ENCODE measurements at places on chromosomes 3 and 15.

- no peak for DNase-seq
These were observed 54.9 kb downstream of the CYP11A1 start for GRCh38 chr15:74312445-74313007.

DNA sequence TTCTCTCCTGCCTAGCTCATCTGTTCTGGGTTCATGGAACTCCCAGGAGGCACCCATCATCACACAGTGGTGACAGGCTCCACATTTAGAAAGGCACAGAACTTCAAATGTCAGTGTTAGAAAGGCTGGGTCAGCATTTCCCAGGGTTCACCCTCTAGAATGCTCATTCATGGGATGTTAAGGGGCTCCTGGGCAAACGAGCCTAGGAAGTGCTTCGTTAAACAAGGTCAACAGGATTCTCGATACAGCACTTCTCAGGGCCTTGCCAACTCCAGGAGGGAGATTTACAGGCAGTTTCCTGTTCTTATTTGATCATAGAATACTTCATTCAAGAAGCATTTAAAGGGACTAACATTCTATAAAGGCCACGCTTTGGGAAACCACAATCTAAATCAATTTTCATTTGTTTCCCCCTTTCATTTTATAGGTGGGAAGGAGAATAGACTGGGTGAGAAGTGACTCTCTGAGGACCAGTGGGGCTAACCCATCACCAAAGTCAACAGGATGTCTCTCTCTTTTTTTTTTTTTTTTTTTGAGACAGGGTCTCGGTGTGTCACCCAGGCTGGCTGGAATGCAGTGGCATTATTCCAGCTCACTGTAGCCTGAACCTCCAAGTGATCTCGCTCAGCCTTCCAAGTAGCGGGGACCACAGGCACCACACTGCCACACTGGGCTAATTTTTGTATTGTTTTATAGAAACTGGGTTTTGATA, 14.3 kb downstream of the IGDCC4 start:
- DNase-seq, result no peak

DNA sequence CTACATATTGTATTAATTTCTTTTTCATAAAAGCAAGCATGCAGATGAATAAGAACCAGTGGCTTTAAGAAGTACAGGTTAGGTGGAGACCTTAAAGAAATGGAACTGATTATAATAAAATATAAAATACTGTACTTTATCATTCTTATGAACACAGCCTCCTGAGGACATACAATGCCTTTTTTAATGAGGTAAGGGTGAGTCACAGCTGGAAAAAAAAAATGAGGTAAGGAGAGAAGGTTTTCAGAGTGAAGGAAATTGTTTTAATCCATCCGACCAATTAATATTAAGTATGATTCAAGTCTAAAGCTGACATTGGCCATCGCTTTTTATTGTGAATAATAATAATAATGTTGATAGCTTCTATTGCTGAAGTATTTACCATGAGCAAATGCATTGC, 170.3 kb upstream of the SOX2 start:
- no peak for DNase-seq

- peak; percentile 76 for DNase-seq
These were observed 2.3 kb downstream of the SETD5 start for GRCh38 chr3:9399746-9400145.

DNA sequence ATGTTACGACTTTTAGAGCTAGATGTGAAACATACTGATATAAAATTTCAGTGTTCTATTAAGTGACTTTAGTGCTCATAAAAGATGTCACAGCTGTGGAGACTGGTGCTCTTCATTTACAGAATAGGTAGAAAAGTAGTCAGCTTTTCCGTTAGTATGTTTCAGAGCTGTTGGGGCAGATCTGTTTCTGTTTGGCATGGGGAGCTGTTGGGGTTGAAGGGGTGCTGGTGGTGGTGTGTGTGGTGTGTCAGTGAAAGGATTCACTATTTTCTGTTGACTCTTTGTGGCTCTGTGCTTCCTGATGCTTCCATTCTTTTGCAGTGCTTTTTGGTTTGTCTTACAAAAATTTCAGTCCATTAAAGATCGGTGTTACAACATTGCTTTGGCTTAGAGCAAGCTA, 3.2 kb downstream of the UBE2E2 start:
- DNase-seq, result no peak

DNA sequence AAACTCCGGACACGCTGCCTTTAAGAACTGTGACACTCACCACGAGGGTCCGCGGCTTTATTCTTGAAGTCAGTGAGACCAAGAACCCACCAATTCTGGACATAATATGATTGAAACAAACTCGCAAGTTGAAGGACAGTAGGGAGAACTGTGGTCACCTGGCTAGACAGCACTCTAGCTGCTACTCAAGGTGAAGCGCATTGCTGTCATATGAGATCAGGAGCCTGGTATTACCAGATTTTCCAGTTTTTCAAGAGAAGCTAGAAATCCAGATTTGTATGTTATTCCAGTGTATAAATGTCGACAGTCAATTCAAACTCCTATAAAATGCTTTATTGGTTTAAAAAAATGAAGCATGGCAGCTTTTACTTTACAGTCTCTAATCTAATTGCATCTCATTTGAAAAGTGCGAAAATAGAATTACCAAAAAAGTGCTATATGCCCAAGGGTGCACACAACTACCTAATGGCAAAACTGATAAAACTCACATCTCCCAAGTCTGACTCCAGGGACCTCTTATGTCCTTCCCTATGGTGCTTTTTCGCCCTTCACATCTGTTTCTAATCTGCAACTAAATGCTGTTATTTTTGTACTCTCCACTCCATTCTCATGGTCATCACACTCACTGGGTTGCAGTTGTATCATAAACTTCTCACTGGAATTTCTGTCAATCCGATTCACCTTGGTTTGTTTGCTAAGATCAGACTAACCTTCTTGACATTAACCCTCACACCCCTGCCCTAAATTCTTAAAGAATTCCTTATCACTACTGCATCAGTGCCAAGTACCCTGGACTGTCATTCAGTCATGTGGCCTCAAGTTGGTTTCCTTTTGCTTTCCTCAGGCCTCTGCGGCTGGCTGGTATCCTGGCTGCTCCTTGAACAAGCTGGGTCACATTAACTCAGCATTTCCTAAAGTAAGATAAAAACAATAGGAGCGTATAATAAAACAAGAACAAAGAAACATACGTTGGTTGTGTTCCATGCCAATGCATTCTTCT, 31.5 kb upstream of the ARHGEF26 start:
- DNase-seq, result no peak

GRCh38 chr15:74680456-74680855, 15.4 kb downstream of the EDC3 start:
- no peak for DNase-seq
